GF-D8 (cell line): ENCODE measurements at places on chromosomes 4 and X.

DNA sequence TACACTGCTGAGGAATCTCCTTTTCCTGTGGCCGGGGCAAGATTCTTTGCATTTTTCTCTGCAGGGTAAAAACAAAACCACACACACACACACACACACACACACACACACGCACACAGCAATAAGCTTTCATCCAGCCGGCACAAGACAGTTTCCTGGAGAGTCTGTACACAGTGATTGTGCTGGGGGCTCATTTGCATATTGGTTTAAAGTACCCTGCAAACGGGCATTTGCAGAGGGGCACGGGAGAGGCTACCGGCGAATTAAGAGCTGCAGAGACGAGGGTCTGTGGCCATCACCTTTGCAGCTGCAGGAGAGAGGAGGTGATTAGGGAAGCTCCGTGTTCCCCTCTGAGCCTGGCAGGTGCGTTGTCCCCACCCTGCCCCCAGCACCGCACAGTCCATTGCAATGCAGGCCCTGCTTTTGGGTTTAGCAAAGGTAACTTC is 219.9 kb downstream of the SHOX start:
- DNase-seq = no peak

- no peak for DNase-seq
Observed at GRCh38 chrX:75061701-75062100, 94.4 kb downstream of the ABCB7 start.

- DNase-seq = no peak
Observed at GRCh38 chr4:82773057-82773456, 25.5 kb downstream of the SCD5 start.

DNA sequence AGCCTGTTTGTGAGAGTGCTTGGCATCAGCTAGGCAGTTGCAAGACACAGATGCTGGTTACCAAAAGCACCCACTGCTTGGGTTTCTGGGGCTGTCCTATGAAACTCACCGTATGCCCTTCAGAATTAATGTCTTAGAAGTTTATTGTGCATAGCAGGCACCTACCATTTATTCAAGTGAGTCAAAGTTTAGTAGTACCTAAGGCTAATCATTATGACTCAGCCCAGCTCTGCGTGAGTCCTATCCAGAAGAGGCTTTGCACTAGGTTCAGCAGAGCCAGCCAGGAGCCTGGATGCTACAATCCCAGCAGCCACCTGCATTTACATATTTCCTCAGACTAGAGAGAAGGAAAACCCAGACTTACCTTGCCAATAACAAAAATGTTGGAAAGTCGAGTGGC is 4.2 kb downstream of the RPS4X start:
- DNase-seq = no peak

- DNase-seq = no peak
Observed at GRCh38 chr4:138475116-138475515, 233.0 kb upstream of the SLC7A11 start.

DNA sequence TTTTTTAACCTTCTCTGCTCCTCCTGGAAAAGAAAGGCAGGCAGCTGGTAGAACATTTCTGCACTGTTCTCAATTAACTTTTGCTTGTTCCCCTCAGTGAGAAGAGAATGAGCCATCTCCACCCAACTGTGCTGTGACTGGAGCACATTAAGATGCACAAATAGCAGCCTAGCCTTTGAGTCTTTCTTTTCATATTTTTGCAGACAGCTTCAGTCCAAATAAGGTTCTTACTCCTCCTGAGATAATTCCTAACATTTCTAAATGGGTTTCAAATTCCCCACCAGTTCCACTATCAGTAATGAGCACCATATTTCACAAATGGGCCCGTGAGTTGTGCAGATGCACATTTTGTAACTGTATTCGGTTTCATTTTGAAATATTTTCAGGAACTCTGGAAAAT is 118.6 kb downstream of the SPCS3 start:
- DNase-seq = no peak

GRCh38 chr4:109921384-109921808 is 8.7 kb downstream of the EGF start:
- no peak for DNase-seq

DNA sequence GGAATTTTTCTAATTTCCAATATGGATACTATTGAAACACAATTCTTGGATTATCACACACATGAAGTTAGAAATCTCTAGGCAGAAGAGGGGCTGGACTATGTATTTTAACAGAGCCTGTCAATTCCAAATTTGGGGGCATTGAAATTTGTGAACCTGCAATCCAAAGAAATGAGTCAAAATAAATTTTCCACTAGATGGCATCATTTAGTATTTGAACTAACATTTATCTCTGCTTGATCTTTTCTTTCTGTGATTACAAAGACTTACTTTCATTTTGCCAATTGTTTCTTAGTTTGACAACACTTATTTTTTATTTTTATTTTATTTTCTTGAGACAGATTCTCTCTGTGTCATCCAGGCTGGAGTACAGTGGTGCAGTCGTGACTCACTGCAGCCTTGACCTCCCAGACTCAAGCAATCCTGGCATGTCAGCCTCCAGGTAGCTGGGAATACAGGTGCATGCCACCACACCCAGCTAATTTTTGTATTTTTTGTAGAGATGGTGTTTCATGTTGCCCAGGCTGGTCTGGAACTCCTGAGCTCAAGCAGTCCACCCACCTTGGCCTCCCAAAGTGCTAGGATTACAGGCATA is 2.7 kb upstream of the PYURF start:
- DNase-seq = peak; percentile 26

DNA sequence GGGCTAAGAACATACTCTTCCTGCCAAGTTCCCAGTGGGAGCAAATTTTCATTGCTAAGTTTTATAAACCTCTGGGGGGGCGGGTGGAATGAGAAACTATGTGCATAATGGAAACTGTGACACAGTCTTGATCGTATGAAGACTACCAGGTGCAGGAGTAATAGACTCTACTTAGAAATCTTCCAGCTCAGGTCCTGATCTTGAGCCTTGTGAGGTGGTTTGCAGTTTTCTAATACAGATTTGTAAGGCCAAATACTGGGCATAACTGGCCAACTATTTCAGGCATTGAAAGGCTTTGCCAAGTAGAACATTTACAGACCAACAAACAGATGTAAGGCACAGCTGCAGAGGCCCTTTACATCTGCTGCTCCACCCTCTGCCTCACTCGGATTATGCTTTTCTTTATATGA is 89.7 kb upstream of the CBR4 start:
- no peak for DNase-seq

DNA sequence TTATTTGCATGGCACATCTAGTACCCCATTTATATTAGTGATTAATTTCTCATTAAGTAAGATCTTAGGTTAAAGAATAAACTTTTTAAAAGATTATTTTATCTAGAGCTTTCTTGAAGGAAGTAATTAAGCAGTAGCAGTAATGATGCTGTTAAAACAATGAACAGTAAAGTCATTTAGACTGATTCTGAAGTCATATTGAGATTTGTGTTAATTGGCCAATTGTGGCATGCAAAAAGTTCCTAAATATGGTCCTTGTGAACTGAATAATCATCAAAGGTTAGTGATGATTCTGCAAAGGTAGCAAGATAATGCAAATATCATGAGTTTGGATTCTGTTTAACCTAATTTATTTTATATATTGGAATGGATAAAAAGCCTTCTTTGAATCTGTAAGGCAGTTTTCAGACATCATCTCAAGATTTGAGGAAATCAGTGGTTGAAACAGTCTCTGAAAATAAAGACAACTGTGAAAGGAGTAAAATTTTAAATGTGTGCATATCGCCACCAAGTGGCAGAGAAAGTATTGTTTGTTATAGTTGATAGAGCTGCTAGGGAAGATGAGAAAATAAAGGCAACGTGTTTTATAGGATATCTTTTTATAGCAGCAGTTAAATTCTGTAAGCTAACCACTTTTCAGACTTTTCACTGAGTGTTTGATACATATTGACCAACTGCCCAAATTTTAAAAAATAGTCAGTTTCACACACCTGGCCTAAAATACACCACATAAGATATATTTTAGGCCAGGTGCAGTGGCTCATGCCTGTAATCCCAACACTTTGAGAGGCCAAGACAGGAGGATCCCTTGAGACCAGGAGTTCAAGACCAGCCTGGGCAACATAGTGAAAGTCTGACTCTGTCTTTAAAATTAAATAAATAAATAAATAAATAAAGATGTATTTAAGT is 79.6 kb downstream of the CCKAR start:
- peak; percentile 32 for DNase-seq

DNA sequence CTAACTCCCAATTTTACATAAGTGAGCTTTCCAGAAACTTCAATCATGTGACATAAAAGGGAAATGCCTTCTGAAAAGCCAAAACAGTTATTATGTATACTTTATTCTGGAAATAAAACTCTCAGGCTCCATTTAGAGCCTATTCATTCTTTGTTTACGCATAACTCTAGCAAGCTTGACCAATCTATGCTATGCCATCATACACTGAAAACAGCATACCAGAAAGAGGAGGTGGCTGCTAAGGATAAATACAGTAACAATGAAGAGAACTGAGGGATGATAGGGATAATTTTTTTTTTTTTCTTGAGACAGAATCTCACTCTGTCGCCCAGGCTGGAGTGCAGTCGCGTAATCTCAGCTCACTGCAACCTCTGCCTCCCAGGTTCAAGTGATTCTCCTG is 24.4 kb downstream of the CDKL2 start:
- no peak for DNase-seq

DNA sequence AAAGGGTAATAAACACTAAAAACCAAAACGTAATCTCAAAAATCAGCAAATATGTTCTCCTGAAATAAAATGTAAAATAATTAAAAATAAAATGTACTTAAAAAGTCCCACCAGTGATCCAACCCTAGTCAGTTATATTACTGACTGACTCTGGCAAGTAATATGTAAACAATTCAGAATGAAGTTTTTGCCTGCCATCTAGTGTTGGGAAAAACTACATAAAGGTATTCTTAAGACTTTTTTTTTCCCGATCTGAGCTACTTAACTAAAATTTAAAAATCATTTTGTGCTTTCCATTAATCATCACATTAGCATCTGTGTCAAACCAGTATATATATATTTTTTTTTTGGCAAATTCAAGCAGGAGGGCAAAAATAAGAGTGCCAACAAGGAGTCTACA is 24.0 kb downstream of the RCHY1 start:
- no peak for DNase-seq

GRCh38 chrX:17375637-17376430 is 834 bp downstream of the NHS start:
- DNase-seq = no peak

- no peak for DNase-seq
Observed at GRCh38 chr4:32932156-32932555, 2212.0 kb downstream of the PCDH7 start.
